ENCODE measurements at places on chromosomes 7 and 10. TPM values are rescaled to one million over a fixed set of nuclear protein-coding genes. Genes with fewer than 3 reads are reported as not detected.
A peak's percentile ranks its signal among the peaks of the same experiment; 100 is the strongest.

Gene LRRC27
- 22.1 TPM for total RNA-seq

Gene ACSM6
- total RNA-seq, result not detected

Gene ANKRD1
- total RNA-seq, result 61.8 TPM

Gene ASAH2B
- total RNA-seq, result 8.6 TPM

Gene MTERF1
- total RNA-seq, result 19.5 TPM

Gene NRG3
- 32.2 TPM for total RNA-seq

Gene HOXA6
- not detected for total RNA-seq

Gene ANXA8
- total RNA-seq, result not detected

Gene PAX2
- not detected for total RNA-seq

Gene PNLIPRP1
- total RNA-seq, result not detected

Gene PTPRN2
- 9.4 TPM for total RNA-seq

Gene LIPF
- total RNA-seq, result not detected

DNA sequence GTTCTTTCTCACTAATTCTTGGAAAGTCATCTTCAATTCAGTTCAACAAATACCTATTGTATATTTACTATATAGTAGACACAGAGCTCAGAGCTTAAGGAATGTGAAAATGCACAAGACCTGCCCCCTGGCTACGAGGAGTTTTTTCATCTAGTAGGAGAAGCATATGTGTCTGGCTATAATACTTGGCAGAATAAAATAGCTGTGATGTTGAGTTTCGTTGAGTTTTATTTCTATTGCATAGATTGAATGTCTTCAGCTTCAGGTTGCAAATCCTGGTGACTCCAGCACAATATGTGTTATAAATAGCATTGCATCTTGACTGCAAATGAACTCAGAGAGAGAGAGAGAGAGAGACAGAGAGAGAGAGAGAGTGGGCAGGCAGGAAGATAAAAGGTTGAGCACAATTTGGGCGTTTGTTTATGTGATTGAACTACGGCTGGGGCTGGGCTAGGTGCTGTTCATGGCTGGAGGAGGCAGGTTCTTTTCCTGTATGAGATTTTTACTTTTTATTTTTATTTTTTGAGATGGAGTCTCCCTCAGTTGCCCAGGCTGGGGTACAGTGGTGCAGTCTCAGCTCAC, 229.6 kb downstream of the GALNT17 start:
- no peak overlapping the region for H3K27ac ChIP-seq
- no peaks in the 10 kb centered on the region for H3K27me3 ChIP-seq
- H3K4me1 ChIP-seq, result peaks cover 3% of the 10 kb centered on the region
- no peak overlapping the region for H3K4me3 ChIP-seq
- H3K36me3 ChIP-seq, result no peaks in the 10 kb centered on the region
- no peak for DNase-seq

- peaks cover 5% of the 10 kb centered on the region for H3K4me1 ChIP-seq
- peak; percentile 24 for DNase-seq
- peaks cover 8% of the 10 kb centered on the region for H3K27me3 ChIP-seq
- peak overlapping the region; percentile 80 for H3K27ac ChIP-seq
Measured at GRCh38 chr10:89414879-89415821, 782 bp downstream of the IFIT5 start.

DNA sequence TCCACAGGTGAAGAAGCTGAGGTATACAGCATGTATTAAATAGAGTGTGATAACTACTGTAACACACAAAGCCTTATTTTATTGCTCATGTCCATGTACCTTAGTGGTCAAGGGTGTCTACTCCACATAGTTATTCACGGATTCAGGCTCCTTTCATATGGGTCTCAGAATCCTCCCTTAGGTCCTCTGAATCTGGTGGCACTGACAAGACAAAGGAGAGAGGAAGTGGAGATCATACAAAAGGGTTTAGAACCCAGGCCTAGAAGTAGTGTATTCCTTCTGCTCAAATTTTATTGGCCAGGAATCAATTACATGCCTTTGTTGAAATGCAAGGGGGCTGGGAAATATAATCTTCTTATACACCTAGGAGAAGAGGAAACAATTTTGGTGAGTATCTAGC, 164.6 kb downstream of the PTEN start:
- H3K4me1 ChIP-seq, result peaks cover 8% of the 10 kb centered on the region
- H3K4me3 ChIP-seq, result no peak overlapping the region
- H3K27ac ChIP-seq, result no peak overlapping the region
- H3K36me3 ChIP-seq, result no peaks in the 10 kb centered on the region
- no peaks in the 10 kb centered on the region for H3K27me3 ChIP-seq

DNA sequence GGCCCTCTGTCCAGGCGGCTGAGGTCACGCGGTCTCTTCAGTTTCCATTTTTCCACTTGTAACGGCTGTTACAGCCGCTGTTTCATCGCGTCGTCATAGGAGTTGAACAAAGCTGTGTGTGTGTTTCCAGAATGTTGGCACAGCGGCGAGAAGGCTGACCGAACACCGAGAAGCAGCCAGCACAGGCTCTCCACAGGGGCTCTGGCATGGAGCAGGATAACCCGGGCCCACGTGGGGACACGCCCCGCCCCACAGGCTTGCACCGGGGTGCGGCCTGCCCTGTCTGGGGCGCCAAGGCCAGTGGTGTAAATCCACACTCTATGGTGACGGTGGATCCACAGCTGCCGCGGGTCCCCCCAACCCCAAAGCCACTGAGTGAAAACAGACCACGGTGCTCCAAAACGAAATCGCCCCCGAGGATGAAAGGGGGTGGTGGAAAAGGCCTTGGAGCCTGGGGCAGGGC, 448.2 kb downstream of the DNAJB6 start:
- no peak overlapping the region for H3K27ac ChIP-seq
- peaks cover 18% of the 10 kb centered on the region for H3K27me3 ChIP-seq
- H3K4me1 ChIP-seq, result no peaks in the 10 kb centered on the region
- no peaks in the 10 kb centered on the region for H3K36me3 ChIP-seq
- no peak for DNase-seq

GRCh38 chr10:8069627-8070026, 15.1 kb downstream of the GATA3 start:
- no peak overlapping the region for H3K4me3 ChIP-seq
- peaks cover 79% of the 10 kb centered on the region for H3K27me3 ChIP-seq
- no peaks in the 10 kb centered on the region for H3K4me1 ChIP-seq

DNA sequence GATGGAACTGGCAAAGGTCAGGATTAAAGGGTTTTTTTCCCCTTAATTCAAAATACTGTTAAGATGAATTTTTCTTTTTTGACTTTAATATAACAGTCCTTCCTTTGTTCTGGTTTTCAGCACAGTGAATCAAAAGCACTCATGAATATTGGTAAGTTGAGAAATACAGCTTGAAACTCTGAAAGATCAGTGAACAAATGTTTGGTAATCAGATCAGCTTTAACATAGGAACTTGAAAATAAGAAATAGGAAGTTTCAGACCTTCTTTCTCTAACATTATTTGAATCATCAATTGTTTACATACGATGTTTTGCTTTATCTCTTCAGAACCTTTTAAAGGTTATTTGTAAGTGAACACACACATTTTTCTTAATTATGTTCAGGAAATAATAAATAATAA, 90.5 kb downstream of the SGMS1 start:
- no peak overlapping the region for H3K4me3 ChIP-seq
- no peaks in the 10 kb centered on the region for H3K4me1 ChIP-seq
- no peak for DNase-seq

DNA sequence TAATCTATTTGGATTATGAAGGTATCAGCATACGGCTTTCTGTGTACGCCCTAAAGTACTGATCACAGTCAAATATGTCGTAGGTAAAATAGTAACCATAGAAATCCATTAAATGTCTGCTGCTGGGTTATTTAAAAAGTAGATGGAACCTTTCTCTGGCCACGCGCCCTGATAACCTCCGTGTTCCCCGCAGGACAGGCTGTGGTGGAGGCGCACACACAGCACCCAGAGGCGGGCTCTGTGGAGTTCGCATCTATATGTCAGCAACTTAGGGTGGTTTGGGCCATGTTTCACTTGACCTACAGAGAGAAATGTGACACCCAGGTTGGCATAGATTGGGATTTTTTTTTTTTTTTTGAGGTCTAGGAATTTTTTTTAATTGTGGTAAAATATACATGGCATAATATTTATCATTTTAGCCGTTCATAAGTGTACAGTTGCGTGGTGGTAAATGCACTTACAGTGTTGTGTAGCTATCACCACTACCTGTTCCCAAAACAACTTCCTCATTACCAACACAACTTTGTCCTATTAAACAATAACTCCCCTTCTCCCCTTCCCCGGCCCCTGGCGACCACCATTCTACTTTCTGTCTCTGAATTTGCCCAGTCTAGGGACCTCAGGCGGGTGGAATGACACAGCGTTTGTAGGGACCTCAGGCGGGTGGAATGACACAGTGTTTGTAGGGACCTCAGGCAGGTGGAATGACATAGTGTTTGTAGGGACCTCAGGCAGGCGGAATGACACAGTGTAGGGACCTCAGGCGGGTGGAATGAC, 15.4 kb downstream of the PPP2R2D start:
- no peak overlapping the region for H3K4me3 ChIP-seq
- no peaks in the 10 kb centered on the region for H3K27me3 ChIP-seq
- peaks cover 9% of the 10 kb centered on the region for H3K36me3 ChIP-seq
- no peak for DNase-seq

DNA sequence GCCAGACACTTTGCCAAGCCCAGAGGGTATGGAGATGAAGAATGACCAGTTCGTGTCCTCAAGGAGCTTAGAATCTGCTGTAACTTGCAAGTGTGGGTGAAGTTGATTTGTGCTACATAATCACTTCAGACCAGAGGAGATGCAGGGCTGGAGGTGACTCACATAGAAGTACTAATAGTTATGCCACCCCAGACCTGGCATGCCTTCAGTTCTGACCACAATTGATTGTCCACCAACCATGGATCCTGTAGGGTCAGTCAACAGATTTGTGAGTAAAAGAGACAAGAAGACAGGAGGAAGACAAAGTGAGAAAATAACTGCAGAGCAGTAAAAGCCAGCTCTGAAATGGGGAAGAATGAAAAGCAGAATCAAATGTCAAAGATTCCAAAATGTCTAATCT, 51.2 kb upstream of the BMPER start:
- H3K4me3 ChIP-seq, result no peak overlapping the region
- DNase-seq, result no peak
- no peak overlapping the region for H3K27ac ChIP-seq

DNA sequence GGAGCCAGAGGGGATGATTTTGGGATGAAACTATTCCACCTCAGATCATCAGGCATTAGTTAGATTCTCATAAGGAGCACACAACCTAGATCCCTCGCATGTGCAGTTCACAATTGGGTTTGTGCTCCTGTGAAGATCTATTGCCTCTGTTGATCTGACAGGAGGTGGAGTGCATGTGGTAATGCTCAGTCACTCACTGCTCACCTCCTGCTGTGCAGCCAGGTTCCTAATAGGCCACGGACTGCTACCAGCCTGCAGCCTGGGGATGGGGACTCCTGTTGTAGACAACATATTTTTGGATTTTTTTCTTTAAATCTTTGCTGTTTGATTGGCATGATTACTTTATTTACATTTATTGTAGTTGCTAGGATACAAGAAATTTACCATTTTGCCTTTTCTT, 765.0 kb downstream of the INHBA start:
- no peaks in the 10 kb centered on the region for H3K36me3 ChIP-seq
- no peak for DNase-seq
- H3K27ac ChIP-seq, result no peak overlapping the region
- no peaks in the 10 kb centered on the region for H3K27me3 ChIP-seq
- no peak overlapping the region for H3K4me3 ChIP-seq

DNA sequence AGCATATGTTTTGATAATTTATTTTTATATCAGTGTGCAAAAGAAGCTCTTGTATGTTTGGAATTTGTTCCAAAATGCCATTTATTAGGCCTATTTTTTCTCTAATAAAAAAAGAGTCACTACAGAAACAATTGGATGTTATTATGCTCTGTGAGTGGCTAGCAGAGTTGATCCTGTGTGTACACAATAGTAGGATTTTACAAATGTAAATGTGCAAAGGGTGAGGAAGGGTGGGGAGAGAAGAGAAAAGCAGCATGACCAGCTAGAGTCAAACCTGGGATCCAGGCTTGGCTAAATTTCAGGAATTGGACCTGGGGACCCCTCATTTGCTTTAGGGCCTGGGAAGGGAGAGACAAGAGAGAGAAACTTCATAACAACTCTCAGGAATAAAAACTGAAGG, 32.5 kb downstream of the SEMA3A start:
- H3K36me3 ChIP-seq, result no peaks in the 10 kb centered on the region
- H3K4me3 ChIP-seq, result no peak overlapping the region
- no peak overlapping the region for H3K27ac ChIP-seq
- peaks cover 12% of the 10 kb centered on the region for H3K4me1 ChIP-seq
- no peaks in the 10 kb centered on the region for H3K27me3 ChIP-seq

DNA sequence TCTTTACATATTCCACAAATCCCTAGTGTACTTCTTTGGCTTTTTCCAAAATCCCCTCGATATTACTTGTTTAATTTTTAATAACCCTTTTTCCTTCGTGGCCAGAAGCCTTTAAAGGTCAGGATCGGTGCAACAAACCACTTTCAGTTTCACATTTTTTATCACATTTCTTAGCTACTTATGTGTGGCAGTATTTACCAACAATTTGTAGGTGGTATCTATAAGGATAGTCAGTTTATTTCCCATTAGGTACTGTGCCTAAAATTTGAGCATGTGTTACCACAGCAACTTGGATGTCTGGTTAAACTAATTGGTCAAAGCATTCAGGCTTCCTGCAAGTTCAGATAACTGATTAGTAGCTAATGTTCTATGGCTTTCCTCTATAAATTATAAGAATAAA, 104.9 kb downstream of the CDK14 start:
- H3K36me3 ChIP-seq, result peaks cover 8% of the 10 kb centered on the region
- peaks cover 34% of the 10 kb centered on the region for H3K4me1 ChIP-seq
- DNase-seq, result no peak

GRCh38 chr7:73612598-73613269, 11.6 kb downstream of the MLXIPL start:
- H3K36me3 ChIP-seq, result no peaks in the 10 kb centered on the region
- H3K27ac ChIP-seq, result no peak overlapping the region
- H3K27me3 ChIP-seq, result peaks cover 3% of the 10 kb centered on the region
- H3K4me1 ChIP-seq, result peaks cover 2% of the 10 kb centered on the region

DNA sequence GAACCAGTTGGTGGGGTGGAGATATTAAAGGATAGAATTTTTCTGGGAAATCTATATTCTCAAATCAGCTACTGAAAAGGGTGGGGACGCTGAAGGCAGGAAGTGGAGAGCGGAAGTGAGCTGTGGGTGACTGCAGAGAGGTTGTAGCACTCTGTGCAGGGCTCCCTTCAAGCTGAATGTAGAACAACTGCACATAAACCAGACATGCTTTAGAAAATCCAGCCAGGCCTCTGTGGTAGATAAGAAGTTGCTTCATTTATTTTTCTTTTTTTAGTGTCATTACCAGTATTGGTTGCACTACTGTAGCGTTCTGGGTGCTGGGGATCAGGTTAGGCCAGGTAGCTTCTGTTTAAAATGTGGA, 127.8 kb downstream of the CELF2 start:
- DNase-seq, result no peak
- H3K4me1 ChIP-seq, result peaks cover 28% of the 10 kb centered on the region
- H3K27me3 ChIP-seq, result peaks cover 5% of the 10 kb centered on the region
- H3K4me3 ChIP-seq, result no peak overlapping the region
- no peaks in the 10 kb centered on the region for H3K36me3 ChIP-seq

GRCh38 chr10:69800109-69800508, 1.6 kb upstream of the COL13A1 start:
- peaks cover 10% of the 10 kb centered on the region for H3K4me1 ChIP-seq
- H3K27ac ChIP-seq, result no peak overlapping the region
- peaks cover 67% of the 10 kb centered on the region for H3K27me3 ChIP-seq

GRCh38 chr7:96786261-96786997, 76.8 kb upstream of the SEM1 start:
- H3K36me3 ChIP-seq, result no peaks in the 10 kb centered on the region
- no peak for DNase-seq
- peaks cover 4% of the 10 kb centered on the region for H3K4me1 ChIP-seq
- H3K27ac ChIP-seq, result no peak overlapping the region
